ENCODE measurements at places on chromosomes 4 and X.

DNA sequence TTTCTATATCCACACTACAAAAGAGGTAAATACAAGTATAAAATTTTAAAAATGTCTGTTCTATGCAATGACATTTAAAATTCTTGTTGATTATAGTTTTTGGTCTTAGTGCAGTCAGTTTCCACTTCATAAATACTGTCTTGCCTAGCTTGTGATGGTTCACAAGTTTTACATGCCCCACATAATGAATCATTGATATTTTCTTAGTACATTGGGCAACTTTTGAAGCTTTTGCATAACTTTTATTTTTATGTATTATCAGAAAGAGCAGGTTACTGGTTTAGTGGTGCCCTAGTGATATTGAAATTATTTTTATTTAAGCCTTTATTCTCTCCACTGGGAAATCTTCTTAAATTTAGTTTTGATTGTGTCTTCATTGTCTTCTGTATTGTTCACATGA is 388.0 kb downstream of the CCSER1 start:
- no peaks in the 10 kb centered on the region for H3K27me3 ChIP-seq
- H3K27ac ChIP-seq = no peak overlapping the region
- no peak for DNase-seq
- H3K4me1 ChIP-seq = no peaks in the 10 kb centered on the region
- no peak overlapping the region for H3K4me3 ChIP-seq

DNA sequence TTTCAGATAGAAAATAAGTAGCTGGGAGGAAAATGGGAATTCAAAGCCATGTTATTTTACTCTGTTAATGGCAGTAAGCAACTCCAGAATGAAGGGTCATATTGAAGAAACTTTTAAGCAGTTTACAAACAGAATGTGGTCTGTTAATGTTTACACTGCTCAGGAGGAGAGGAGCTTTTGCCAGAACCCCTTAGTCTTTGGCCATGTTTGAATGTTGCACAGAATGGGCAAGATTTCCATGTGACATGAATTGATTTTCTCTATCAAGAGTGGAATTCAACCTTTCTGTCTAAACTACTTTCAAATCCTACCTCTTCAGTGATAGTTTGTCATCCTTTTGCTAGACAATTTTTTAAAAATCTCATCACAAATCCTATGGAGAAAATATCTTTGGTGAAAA is 115.8 kb upstream of the DGKK start:
- no peaks in the 10 kb centered on the region for H3K36me3 ChIP-seq
- no peak for DNase-seq
- H3K4me3 ChIP-seq = no peak overlapping the region
- H3K27me3 ChIP-seq = no peaks in the 10 kb centered on the region
- peaks cover 3% of the 10 kb centered on the region for H3K4me1 ChIP-seq

GRCh38 chrX:11768039-11768438 is 10.0 kb downstream of the MSL3 start:
- DNase-seq = no peak
- no peaks in the 10 kb centered on the region for H3K27me3 ChIP-seq
- peaks cover 25% of the 10 kb centered on the region for H3K36me3 ChIP-seq
- no peak overlapping the region for H3K4me3 ChIP-seq
- H3K4me1 ChIP-seq = no peaks in the 10 kb centered on the region
- no peak overlapping the region for H3K27ac ChIP-seq

GRCh38 chr4:174177536-174177935 is 105.9 kb downstream of the FBXO8 start:
- no peak overlapping the region for H3K4me3 ChIP-seq
- no peak overlapping the region for H3K27ac ChIP-seq
- no peaks in the 10 kb centered on the region for H3K27me3 ChIP-seq
- H3K4me1 ChIP-seq = peaks cover 5% of the 10 kb centered on the region

- H3K36me3 ChIP-seq = no peaks in the 10 kb centered on the region
- H3K4me1 ChIP-seq = no peaks in the 10 kb centered on the region
- H3K4me3 ChIP-seq = no peak overlapping the region
- H3K27ac ChIP-seq = no peak overlapping the region
- H3K27me3 ChIP-seq = peaks cover 10% of the 10 kb centered on the region
These were observed 125.8 kb downstream of the HMX1 start for GRCh38 chr4:8745826-8746225.

DNA sequence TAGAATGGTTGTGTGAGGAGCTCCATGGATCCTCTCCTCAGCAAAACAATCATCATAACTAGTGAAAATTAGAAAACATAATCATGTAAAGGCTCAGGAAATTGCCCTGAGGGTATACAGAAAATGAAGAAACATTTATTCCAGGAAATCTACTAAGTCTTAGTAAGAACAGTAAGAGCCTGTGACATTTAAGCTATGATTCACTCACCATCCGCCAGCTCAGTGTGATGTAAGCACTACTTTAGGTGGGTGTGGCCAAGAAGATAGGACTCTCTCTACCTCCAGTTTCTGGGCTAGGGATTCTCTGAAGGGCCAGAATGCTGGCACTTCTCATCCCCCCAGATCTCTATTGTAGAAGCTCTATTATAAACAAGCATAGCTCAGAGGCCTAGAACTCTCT is 147.5 kb downstream of the DLG3 start:
- H3K27ac ChIP-seq = no peak overlapping the region
- H3K4me3 ChIP-seq = no peak overlapping the region
- H3K27me3 ChIP-seq = no peaks in the 10 kb centered on the region
- no peak for DNase-seq
- no peaks in the 10 kb centered on the region for H3K36me3 ChIP-seq
- H3K4me1 ChIP-seq = no peaks in the 10 kb centered on the region

DNA sequence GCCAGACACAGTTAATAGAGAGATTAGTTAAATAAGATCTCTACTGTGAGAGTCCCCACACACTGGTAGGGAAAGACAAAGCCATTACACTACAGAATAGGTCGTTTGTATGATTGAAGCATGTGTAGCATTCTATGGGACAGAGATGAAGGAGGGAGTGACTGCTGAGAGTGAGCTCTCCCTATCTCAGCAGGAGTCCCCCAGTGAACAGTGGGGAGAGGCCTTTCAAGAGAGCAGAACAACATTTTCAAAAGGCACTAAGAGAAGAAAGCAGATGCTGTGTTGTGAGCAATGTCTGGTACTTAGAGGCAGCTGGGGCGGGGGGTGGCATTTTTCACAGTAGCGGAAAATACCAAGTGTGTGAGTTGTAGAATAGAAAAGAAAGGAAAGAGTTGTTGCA is 413.6 kb downstream of the AFF2 start:
- H3K4me1 ChIP-seq = no peaks in the 10 kb centered on the region
- H3K4me3 ChIP-seq = no peak overlapping the region
- no peaks in the 10 kb centered on the region for H3K27me3 ChIP-seq
- no peak for DNase-seq
- no peak overlapping the region for H3K27ac ChIP-seq
- H3K36me3 ChIP-seq = no peaks in the 10 kb centered on the region

- no peak overlapping the region for H3K27ac ChIP-seq
- DNase-seq = peak; percentile 29
- no peaks in the 10 kb centered on the region for H3K36me3 ChIP-seq
- no peaks in the 10 kb centered on the region for H3K27me3 ChIP-seq
- no peaks in the 10 kb centered on the region for H3K4me1 ChIP-seq
These were observed 115.6 kb downstream of the SMIM20 start for GRCh38 chr4:26029568-26030131.

- no peak overlapping the region for H3K4me3 ChIP-seq
- peaks cover 68% of the 10 kb centered on the region for H3K36me3 ChIP-seq
These were observed 56.1 kb downstream of the CCKAR start for GRCh38 chr4:26434030-26434639.

- no peak for DNase-seq
- H3K36me3 ChIP-seq = peaks cover 83% of the 10 kb centered on the region
- no peaks in the 10 kb centered on the region for H3K27me3 ChIP-seq
- H3K4me1 ChIP-seq = peaks cover 5% of the 10 kb centered on the region
- H3K4me3 ChIP-seq = no peak overlapping the region
- no peak overlapping the region for H3K27ac ChIP-seq
These were observed 53.6 kb downstream of the HHIP start for GRCh38 chr4:144699565-144699964.

DNA sequence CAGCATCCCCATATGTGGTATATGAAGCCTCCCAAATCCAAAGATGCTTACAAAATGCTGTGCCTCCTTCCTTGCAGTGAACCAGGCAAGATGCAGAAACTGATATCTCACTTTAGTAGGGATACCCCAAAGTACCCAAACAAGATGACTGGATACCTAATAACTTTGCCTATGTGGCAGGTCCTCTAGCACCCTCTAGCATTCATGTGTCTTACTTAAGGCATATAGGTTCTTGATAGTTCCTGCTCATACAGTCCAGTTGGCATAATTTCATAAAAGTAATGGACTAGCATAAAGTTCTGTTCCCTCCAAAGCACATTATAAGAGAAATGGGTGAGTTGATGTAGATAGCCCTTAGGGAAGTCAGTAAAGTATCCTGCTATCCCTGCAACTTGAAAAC is 36.8 kb upstream of the SPP1 start:
- no peaks in the 10 kb centered on the region for H3K36me3 ChIP-seq
- no peak for DNase-seq
- no peaks in the 10 kb centered on the region for H3K4me1 ChIP-seq
- no peak overlapping the region for H3K4me3 ChIP-seq

GRCh38 chr4:168841000-168841671 is 168.9 kb downstream of the CBR4 start:
- H3K27ac ChIP-seq = no peak overlapping the region
- peaks cover 32% of the 10 kb centered on the region for H3K36me3 ChIP-seq
- H3K4me1 ChIP-seq = peaks cover 29% of the 10 kb centered on the region
- H3K4me3 ChIP-seq = no peak overlapping the region

GRCh38 chrX:140292188-140292587 is 212.7 kb downstream of the SOX3 start:
- no peaks in the 10 kb centered on the region for H3K27me3 ChIP-seq
- no peaks in the 10 kb centered on the region for H3K36me3 ChIP-seq
- peak; percentile 78 for DNase-seq
- H3K4me3 ChIP-seq = no peak overlapping the region
- peaks cover 11% of the 10 kb centered on the region for H3K4me1 ChIP-seq
- H3K27ac ChIP-seq = peak overlapping the region; percentile 50

GRCh38 chrX:21174439-21174838 is 199.8 kb upstream of the CNKSR2 start:
- DNase-seq = no peak
- H3K27me3 ChIP-seq = no peaks in the 10 kb centered on the region
- no peaks in the 10 kb centered on the region for H3K36me3 ChIP-seq
- no peaks in the 10 kb centered on the region for H3K4me1 ChIP-seq
- H3K27ac ChIP-seq = no peak overlapping the region
- H3K4me3 ChIP-seq = no peak overlapping the region

GRCh38 chr4:39433878-39434492 is 24.7 kb downstream of the RPL9 start:
- no peaks in the 10 kb centered on the region for H3K36me3 ChIP-seq
- DNase-seq = no peak
- no peaks in the 10 kb centered on the region for H3K27me3 ChIP-seq
- no peaks in the 10 kb centered on the region for H3K4me1 ChIP-seq
- H3K27ac ChIP-seq = no peak overlapping the region

DNA sequence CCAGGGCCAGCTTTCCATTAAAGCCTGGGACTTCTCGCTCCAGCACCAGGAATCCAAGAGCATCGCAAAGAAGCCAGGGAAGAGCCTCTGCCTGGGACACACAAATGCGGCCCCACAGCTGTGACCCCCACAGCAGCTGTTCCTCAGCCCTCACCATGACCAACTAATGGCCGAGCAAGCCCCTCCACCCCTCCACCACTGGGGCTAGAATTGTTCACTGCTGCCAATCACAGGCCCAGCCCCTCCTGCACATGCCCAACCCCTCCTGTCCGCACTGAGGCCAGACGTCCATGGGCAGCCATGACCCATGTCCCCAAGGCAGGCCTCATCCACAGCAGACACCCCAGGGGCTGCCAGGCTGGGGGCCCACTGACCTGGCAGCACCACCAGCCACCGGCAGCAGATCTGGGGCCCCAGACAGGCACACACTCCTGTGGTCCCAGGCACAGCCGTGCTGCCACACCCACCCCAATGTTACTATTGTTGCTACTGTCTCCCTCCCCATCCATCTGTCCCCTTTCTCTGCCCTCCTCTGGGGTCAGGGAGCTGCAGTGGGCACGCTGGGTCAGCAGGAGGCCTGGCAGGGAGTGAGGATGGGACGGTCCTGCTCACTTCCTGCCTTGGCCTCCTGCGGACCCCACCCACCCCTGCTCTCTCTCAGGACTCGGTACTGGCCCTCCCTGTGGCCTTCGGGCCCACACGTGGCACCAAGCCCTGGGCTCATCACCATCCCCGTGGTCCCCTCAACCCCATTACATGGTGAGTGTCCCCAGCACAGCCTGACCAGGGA is 56.0 kb downstream of the ZFYVE28 start:
- H3K4me3 ChIP-seq = no peak overlapping the region
- peak overlapping the region; percentile 66 for H3K27ac ChIP-seq
- H3K27me3 ChIP-seq = peaks cover 8% of the 10 kb centered on the region
- H3K36me3 ChIP-seq = no peaks in the 10 kb centered on the region
- peak; percentile 69 for DNase-seq

DNA sequence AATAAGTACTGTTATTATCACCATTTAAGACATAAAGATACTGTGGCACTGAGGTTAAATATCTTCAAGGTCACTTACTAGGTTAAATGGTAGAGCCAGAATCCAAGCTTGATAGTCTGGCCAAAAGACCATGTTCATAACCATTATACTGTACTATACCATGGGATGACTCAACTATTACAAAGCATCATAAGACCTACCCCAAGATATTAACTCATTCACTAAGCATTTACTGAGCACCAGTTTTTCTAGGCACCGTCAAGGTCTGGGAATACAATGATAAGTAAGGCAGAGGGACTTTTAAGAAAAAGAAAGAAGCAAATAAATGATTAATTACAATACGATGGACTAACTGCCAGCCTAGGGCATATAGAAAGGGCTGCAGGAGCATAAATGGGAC is 95.5 kb upstream of the KCTD8 start:
- H3K4me3 ChIP-seq = no peak overlapping the region
- H3K4me1 ChIP-seq = no peaks in the 10 kb centered on the region
- H3K27ac ChIP-seq = no peak overlapping the region
- H3K36me3 ChIP-seq = no peaks in the 10 kb centered on the region
- H3K27me3 ChIP-seq = peaks cover 17% of the 10 kb centered on the region

DNA sequence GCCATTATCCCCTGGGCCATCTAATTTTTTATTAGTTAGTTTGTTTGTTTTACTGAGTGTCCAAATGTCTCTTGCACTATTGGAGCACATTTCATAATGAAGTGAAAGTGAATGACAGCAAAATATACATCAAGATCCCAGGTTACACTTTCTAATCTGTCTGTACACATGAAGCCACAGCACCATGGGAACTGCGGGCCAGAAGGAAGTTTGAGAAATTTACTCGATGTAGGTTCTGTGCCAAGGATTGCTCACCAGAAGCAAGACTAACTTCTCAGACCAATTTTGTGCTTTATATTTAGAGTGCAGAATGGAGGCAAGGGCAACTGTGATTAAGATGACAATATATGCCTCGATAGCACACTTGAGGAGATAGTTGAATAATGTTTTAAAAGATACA is 258.0 kb downstream of the COL25A1 start:
- no peaks in the 10 kb centered on the region for H3K27me3 ChIP-seq
- H3K4me1 ChIP-seq = peaks cover 6% of the 10 kb centered on the region
- no peak overlapping the region for H3K4me3 ChIP-seq

DNA sequence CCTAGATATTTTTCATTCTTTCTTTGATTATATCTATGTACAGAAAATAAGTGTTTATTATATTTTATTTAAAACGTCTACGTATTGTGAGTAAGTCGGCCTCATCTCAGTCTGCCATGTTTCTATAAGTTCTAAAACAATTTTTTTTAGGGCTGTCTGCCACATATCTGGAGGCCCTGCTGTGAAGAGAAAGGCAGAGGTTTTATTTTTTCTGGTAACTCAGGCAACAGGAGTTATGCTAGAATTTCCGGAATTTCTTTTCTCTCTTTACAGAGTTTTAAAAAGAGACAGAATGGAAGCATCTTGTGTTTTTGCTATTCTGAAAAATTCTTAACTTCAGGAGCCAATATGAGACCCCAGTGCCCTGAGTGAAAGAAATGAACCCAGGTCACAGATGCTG is 1124.0 kb upstream of the TENM3 start:
- H3K4me1 ChIP-seq = no peaks in the 10 kb centered on the region
- no peak overlapping the region for H3K27ac ChIP-seq
- H3K36me3 ChIP-seq = no peaks in the 10 kb centered on the region
- no peak for DNase-seq
